ENCODE measurements at places on chromosomes 13 and 19.

DNA sequence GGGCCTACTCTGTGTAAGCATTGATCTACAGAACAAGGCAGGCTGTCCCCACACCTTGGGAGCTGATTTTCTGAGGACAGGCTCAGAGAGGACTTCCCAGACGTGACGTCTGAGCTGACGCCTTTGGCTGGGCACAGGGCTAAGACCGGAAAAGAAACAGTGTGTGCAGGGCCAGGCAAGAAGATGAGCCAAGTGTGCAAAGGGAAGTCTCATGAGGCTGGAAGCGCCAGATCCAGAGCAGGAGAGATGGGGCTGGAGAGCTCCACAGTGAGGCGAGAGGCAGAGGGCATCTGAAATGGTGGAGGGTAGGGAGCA is 12.7 kb downstream of the IGLON5 start:
- no peak for DNase-seq

DNA sequence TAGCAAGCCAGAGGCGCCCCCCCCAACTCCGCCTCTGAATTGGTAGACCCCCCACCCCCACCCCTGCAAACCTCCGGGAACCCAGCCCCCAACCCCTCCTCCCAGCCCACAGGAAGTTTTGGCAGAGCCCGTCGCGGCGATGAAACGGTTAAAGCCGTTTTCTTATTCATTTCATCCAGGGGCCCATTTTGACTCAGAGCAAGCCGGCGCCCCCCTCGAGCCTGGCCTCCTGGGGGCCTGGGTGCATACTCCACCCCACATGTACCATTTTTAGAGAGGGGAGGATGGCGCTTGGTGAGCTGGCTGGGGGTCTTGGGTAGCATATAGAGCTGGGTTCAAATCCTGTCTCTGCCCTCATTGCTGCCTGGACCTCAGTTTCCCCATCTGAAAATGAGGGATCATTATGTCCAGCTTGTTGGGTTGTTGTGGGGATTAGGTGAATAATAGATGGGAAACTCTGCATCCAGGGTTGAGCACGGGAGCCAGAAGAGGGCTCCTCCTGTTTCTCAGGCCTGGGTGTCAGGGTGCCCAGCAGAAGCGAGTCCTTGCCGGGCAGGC is 7.9 kb upstream of the JUNB start:
- DNase-seq = no peak

- no peak for DNase-seq
Observed at GRCh38 chr19:44539236-44539826, 9.9 kb upstream of the CEACAM20 start.

- DNase-seq = no peak
Observed at GRCh38 chr13:111469916-111470506, 149.6 kb downstream of the TEX29 start.

DNA sequence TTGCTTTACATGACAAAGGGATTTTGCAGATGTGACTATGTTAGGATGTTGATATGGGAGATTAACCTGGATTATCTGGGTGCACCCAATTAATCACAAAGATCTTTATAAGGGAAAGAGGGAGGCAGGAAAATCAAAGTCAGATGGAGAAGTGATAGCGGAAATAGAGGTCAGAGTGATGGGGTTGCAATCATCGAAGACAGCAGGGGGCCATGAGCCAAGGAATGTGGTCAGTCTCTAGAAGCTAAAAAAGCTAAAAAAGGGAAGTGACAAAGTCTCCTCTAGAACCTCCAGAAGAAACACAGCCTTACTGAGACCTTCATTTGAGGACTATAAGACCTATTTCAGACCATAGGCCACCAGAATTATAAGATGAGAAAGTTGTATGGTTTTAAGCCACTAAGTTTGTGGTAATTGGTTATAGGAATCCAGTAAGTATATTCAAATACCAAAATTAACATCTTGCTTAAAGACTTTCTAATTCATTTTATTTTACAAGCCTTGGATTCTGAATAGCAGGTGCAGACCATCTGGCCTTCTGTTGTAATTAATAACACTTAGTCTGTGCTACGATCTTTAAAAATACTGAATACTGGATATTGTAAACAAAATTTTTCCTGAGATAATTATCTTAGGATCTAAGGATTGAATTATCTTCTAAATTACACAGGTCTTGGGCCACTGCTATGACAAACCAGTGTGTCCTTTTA is 493.4 kb upstream of the PCDH20 start:
- DNase-seq = no peak
